Kidney (tissue), 22 donors: ENCODE measurements at places on chromosomes 16 and 17.

- DNase-seq, result no peak
Observed at GRCh38 chr17:2275722-2276121, 27.9 kb downstream of the SMG6 start.

DNA sequence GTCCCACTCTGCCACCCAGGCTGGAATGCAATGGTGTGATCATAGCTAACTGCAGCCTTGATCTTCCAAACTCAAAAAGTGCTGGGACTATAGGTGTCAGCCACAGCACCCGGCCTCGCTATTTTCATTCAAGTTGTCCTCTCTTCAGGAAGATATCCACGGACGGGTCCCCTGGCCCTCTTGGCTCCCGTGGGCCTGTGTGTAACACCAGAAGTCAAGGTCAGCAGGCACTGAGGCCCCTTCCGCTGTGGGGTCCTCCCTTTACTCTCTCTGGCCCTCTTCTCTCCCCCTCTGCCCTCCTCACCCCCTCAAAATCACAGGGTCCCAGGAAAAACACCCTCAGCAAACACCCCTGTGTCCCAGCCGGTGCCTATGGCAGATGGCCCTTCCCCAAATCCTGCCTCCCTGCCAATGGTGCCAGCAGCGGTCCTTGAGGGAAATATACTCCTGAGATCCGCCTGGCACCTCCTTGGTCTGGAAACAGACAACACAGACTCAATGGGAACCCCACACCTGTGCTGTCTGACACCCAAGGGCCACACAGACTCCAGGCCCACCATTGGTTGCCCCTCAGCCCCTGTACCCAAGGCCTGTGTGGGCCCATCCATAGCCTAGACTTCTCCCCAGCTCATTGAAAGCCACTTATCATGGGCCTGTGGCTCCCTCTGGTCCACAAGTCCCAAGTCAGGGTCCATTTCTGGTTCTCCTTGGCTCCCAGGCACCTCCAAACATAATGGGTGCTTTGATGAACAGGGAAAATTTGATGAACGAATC lies 221.5 kb downstream of the ZNF423 start:
- DNase-seq, result no peak

DNA sequence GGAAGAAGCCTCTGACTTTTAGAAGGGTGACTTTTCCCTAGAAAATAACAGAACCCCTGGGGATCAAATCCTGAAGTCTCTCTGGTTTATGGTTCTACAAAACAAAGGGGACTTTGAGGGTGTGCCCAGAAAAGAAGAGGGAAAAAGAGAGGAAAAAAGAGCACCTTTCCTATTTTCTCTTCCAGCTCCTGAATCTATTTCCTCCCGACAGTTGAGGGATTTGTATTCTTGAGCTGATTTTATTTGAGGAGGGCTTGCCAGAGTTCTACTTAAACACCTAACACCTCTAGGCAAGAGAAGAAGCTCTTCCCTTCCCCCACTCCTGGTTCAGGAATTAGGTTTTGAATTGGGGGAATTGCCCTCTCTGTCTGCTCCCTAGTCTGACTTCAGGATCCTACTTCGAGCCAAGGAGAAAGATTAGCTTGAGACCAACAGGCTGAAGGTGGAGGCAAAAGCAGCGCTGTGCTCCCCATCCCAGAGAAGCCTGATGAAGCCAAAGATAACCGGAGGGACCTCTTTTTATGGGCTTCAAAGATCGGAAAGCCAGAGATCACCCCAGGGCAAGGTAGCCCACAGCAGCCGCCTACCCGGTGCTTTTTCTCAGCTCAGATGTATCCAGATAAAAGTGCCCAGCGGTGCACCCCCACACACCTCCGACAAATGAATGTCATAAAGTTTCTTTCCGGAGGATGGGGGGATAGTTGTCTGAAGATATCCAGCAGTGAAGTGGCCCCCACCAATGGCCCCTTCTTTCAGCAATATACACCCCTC lies 796 bp downstream of the HOXB3 start:
- DNase-seq, result no peak

GRCh38 chr17:42953669-42954068 lies 10.6 kb downstream of the AARSD1 start:
- DNase-seq, result no peak

- no peak for DNase-seq
Observed at GRCh38 chr17:75980188-75981018, 1.4 kb downstream of the TEN1 start.
